Mesothelial cell of epicardium (in vitro differentiated cells): ENCODE measurements at places on chromosomes 6 and 20. TPM values are rescaled to one million over a fixed set of nuclear protein-coding genes. Genes with fewer than 3 reads are reported as not detected.

DNA sequence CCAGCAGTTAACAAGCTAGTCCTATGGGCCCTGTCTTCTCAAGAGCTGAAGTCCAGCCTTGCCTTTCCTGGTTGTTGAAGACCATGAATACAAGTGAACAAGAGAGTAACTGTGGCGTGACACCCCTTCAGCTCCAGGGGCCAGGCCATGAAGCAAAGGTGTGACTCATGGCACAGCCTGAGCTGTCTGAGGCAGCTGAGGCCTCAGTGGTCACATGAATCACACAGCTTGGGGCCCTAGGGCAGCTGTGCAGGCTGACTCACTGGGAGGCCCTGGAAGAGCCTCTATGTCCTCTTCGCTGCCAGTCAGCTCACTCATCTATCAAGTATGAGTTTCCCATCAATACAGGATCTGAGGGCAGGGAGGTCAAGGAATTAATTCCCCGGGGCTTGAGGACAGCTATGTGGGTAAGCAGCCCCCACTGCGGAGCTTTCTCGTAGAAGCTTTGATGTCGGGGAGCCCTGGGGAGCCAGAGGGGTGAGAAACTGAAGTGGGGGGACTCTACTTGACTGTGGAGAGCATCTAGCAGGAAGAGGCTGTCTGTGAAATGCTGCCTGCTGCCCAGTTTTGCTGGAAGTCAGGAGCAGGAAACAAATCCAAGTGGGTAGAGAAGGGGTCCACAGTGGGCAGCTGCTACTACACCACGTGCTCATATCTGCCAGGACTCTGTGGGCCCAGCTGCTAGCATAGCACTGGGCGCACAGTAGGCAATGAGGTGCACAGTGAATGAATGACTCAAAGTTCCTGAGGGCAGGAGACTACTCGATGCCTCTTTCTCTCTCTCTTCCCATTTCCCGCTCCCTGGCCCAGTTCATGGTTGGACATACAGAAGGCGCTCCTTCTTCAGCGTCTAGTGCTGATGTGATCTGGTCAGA, 13.7 kb upstream of the FAM83C start:
- DNase-seq, result no peak

DNA sequence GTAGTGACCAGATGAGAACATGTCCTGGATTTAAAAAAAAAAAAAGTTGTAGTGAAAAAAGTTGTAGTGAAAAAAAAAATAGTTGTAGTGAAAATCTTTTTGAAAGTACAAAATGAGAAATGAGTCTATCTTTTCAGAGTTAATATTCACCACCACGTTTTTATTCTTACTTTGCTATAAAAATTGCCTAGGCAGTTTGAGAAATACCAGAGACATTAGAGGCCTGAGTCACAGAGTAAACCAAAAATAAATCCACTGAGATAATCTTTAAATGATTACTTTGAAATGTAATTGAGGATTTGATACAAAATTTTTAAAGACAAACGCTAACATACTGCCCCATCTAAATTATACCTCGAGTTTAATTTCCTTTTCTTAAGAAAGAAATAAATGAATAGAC, 101.2 kb upstream of the TIAM2 start:
- no peak for DNase-seq

Gene GID8
- total RNA-seq, result 57.8 to 59.2 TPM (median 57.9 TPM) in 3 replicates

DNA sequence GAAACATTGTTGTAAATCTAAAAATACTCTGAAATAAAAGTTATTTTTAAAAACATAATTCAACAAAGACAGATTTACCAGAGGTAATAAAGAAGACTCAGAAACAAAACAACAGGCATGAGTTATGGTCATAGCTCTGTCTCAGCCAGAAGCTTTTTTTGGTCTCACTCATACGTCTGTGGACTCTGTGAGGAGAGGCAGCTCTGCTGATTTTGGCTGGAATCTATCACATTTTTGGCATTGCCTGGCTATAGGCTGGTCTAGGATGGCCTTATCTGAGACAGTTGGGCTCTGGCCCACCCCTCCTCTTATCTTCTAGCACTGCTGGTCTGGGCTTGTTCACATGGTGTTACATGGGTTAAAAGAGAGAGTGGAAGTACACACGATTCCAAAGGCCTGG, 514.0 kb upstream of the BTBD3 start:
- no peak for DNase-seq

GRCh38 chr20:1232286-1233111, 6.7 kb downstream of the RAD21L1 start:
- DNase-seq, result no peak

Gene ULBP3
- total RNA-seq, result 4.3 to 6.4 TPM (median 5.4 TPM) in 3 replicates

DNA sequence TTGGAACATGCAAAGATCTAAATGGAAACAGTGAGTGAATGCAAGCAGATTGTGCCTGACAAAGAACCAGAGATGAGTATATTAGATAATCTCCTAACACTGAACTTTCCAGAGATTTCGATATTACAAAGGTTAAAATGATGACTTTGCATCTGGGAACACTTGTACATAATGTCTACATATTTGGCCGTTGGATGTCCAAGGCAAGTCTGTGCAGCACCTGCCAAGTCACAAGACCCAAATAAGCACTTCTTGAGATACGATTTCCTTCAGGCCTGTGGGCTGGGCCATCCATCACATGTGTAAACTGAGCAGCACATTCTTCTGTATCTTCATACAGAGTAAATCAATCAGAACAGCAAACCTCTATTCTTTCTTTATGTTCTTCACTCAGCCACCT, 32.5 kb upstream of the SMLR1 start:
- no peak for DNase-seq

Gene BTBD3
- 58.8 to 65.1 TPM (median 63.5 TPM) in 3 replicates for total RNA-seq

Gene TPX2
- total RNA-seq, result 36.6 to 39.0 TPM (median 37.5 TPM) in 3 replicates

DNA sequence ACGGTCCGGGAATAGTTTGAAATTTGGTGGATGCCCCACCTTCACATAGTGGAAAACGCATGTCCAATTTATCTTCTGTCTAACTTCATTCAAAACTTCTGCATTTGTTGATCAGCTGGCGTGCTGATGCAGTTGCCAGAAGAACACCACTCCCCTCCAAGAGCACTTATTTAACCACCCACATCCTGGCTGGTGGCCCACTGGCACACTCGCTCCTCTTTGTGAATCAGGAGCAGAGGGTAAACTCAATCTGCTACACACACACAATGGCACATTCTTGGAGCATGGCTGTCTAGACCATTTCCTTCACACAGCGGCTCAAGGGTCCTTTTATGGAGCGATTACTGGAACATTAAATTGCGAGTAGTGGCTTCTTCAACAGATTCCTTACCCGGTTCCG, 55.1 kb upstream of the CEP162 start:
- DNase-seq, result no peak

- no peak for DNase-seq
Measured at GRCh38 chr6:16596616-16597331, 164.5 kb downstream of the ATXN1 start.

- no peak for DNase-seq
Measured at GRCh38 chr20:25083141-25083772, 1.3 kb upstream of the VSX1 start.

Gene ZNF165
- total RNA-seq, result 3.7 to 4.6 TPM (median 4.0 TPM) in 3 replicates

- no peak for DNase-seq
Measured at GRCh38 chr6:140380427-140381218, 1006.2 kb upstream of the CITED2 start.
